ENCODE measurements at places on chromosomes 6 and 20. TPM values are rescaled to one million over a fixed set of nuclear protein-coding genes. Genes with fewer than 3 reads are reported as not detected.

DNA sequence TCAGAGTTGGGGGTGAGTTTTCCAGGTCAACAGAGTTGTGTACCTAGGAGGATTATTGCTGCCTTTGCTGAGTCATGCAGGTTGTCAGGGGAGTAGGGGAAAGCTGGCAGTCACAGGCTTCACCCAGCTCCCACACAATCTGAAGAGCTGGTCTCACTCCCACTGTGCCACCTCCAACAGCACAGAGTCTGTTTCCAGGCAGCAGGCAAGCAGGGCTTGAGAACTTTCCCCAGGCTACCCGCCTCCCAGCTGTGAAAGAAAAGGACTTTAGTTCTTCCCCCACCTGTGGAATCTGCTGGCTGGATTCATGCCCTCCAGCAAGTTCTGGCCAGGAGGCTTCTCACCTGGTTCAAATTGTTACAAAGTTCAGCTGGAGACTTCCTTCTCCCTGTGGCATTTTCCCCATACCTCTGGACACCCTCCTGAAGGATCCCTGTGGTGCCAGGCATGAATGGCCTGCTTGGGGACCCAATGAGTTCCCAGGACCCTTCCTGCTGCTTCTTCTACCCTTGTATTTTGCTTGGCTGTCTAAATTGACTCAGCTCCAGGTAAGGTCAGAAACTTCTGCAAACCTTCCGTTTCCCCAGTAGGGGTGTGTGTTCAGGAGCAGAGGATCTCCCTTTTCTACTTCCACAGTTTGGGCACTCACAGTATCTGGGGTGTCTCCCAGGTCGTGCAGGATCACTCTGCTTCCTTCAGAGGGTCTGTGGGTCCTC, 378.1 kb upstream of the MAN1A1 start:
- no peak for DNase-seq

DNA sequence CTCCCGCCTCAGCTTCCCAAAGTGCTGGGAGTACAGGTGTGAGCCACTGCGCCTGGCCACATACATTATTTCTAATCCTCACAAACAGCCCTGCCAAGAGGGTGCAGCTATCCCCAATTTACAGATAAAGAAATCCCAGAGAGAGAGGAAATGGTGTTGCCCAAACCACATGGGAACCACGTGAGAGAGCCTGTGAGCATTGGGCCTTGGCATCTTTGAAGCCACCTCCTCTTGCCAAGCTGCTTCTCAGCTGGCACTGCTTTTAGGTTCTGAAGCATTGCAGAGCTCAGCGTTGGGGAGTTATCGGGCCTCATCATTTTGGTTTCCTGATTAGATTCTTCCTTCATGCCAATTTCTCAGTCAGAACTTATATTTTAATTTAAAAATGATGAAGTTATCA, 80.3 kb downstream of the CTNNBL1 start:
- DNase-seq, result no peak

The MAP7 gene
- total RNA-seq, result 0.15 TPM

The MEP1A gene
- not detected for total RNA-seq

The TAP2 gene
- total RNA-seq, result 67.8 TPM

The CDSN gene
- not detected for total RNA-seq

The ISM1 gene
- not detected for total RNA-seq

The SF3B5 gene
- total RNA-seq, result 211 TPM
